ENCODE measurements at places on chromosomes 7 and 10.

GRCh38 chr10:95303535-95303934 lies 12.7 kb upstream of the PDLIM1 start:
- DNase-seq: no peak

DNA sequence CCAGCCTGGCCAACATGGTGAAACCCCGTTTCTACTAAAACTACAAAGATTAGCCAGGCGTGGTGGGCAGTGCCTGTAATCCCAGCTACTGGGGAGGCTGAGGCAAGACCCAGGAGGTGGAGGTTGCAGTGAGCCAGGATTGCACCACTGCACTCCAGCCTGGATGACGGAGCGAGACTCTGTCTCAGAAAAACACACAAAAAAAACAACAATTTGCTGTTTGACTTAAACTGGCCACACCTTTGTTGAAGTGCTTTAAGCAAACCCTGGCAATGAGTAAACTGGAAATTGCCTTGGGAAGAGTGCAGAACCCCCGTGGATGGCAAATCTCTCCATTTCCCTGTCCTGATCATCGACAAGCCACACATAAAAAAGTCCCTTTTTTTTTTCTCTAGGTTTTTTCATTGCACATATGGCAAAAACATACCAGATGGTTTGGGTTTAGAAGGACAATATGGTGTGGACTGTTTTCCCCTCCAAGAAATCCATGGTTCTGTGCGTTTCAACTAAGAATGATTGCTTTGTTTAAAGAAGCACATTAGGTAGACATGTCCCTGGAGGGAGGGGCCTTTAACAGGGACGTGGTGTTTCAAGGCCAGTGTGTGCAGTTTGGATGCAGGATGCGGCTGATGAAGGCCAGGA lies 76.9 kb downstream of the NRP1 start:
- DNase-seq: no peak

- no peak for DNase-seq
Observed at GRCh38 chr10:37865957-37866803, 8.8 kb upstream of the ZNF248 start.

DNA sequence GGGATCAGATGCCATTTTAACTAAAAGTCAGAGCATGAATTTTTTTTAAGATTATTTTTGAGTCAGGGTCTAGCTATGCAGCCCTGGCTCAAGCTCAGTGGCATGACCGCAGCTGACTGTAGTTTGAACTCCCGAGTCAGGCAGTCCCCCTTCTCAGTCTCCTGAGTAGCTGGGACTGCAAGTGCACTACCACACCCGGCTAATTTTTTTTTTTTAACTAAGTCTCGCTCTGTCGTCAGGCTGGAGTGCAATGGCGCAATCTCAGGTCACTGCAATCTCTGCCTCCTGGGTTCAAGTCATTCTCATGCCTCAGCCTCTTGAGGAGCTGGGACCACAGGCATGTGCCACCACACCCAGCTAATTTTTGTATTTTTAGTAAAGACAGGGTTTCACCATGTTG lies 7.8 kb downstream of the TAS2R41 start:
- DNase-seq: no peak

GRCh38 chr7:36644625-36645422 lies 79.5 kb downstream of the AOAH start:
- DNase-seq: no peak

GRCh38 chr10:60236869-60237524 lies 152.7 kb downstream of the ANK3 start:
- no peak for DNase-seq

- DNase-seq: no peak
Observed at GRCh38 chr7:151351027-151351426, 9.4 kb downstream of the NUB1 start.

- no peak for DNase-seq
Observed at GRCh38 chr7:70619130-70619529, 512.8 kb upstream of the GALNT17 start.

Data from T-helper 9 cell (primary cell).